Astrocyte (in vitro differentiated cells and primary cell): ENCODE measurements at places on chromosomes 1 and 21. TPM values are rescaled to one million over a fixed set of nuclear protein-coding genes. Genes with fewer than 3 reads are reported as not detected.

PROX1 gene
- 1.9 and 4.8 TPM in 2 replicates for total RNA-seq

CTTNBP2NL gene
- total RNA-seq: 83.0 and 91.9 TPM in 2 replicates

FCRL4 gene
- total RNA-seq: 0.48 TPM in 1 of 2 replicates, not detected in the other

DNA sequence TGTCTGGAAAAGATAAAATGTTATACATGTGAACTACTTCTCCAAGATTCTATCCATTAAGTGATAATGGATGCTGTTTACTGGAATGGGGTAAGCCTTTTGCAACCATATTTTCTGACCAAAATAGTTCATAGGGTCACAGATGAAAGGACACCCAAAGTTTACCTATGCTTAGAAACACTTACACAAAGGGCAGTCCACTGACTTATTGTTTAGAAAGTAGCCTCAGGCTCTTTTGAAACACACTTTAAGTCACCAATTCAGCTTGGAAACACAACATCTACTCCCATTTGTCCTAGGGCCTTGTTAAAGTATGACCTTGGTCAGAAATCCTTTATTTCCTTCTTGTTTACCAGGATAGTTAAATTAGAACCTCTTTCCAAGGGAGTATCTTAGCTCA, 28.7 kb upstream of the VTCN1 start:
- no peak overlapping the region for H3K27ac ChIP-seq
- no peak for DNase-seq
- H3K36me3 ChIP-seq: no peaks in the 10 kb centered on the region
- no peak overlapping the region for H3K4me3 ChIP-seq

RNU1-3 gene
- 1,356 and 1,553 TPM in 2 replicates for total RNA-seq

- no peaks in the 10 kb centered on the region for H3K4me1 ChIP-seq
- H3K27ac ChIP-seq: no peak overlapping the region
- DNase-seq: no peak
- H3K27me3 ChIP-seq: no peaks in the 10 kb centered on the region
- H3K36me3 ChIP-seq: no peaks in the 10 kb centered on the region
- no peak overlapping the region for H3K4me3 ChIP-seq
Observed at GRCh38 chr1:4786055-4786454, 131.6 kb downstream of the AJAP1 start.

BSND gene
- not detected in 2 replicates for total RNA-seq

TRAF3IP3 gene
- not detected in 2 replicates for total RNA-seq

DNA sequence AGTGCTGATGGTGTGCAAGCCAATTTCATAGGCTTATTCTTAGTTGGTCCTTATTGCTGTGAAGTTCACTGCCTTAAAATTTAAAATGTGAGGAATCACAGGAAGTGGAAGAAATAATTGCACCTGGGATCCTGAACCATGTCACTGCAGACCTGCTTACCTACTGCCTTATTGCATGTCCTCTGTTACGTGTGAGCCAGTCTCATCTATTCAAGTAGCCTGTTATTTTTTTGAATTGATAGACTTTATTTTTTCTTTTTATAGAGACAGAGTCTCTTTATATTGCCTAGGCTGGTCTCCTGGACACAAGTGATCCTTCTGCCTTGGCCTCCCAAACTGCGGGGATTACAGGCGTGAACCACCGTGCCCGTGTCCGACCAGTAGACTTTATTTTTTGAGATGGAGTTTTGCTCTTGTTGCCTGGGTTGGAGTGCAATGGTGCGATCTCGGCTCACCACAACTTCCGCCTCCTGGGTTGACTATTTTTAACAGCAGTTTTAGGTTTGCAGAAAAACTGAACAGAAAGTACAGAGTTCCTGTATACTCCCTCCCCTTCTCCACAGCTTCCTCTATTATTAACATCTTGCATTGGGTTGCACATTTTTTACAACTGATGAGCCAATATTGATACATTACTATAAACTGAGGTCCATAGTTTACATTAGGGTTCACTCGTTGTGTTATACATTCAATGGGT, 14.0 kb upstream of the DISC1 start:
- H3K36me3 ChIP-seq: no peaks in the 10 kb centered on the region
- H3K27ac ChIP-seq: no peak overlapping the region
- H3K4me1 ChIP-seq: no peaks in the 10 kb centered on the region
- no peak for DNase-seq
- H3K4me3 ChIP-seq: no peak overlapping the region

RPE65 gene
- 0.27 and 0.91 TPM in 2 replicates for total RNA-seq

GRCh38 chr1:4797429-4797828, 143.0 kb downstream of the AJAP1 start:
- H3K4me1 ChIP-seq: no peaks in the 10 kb centered on the region
- H3K4me3 ChIP-seq: no peak overlapping the region

GRCh38 chr1:234186037-234186688, 187.1 kb upstream of the COA6 start:
- no peaks in the 10 kb centered on the region for H3K27me3 ChIP-seq
- peak; percentile 97 for DNase-seq
- H3K36me3 ChIP-seq: no peaks in the 10 kb centered on the region
- H3K4me1 ChIP-seq: peaks cover 13% of the 10 kb centered on the region
- H3K4me3 ChIP-seq: no peak overlapping the region

GRCh38 chr21:36419996-36420395, 34.8 kb downstream of the CHAF1B start:
- no peaks in the 10 kb centered on the region for H3K27me3 ChIP-seq
- no peak overlapping the region for H3K4me3 ChIP-seq
- peak; percentile 81 for DNase-seq
- H3K4me1 ChIP-seq: peaks cover 6% of the 10 kb centered on the region
- H3K36me3 ChIP-seq: peaks cover 5% of the 10 kb centered on the region
- no peak overlapping the region for H3K27ac ChIP-seq

DNA sequence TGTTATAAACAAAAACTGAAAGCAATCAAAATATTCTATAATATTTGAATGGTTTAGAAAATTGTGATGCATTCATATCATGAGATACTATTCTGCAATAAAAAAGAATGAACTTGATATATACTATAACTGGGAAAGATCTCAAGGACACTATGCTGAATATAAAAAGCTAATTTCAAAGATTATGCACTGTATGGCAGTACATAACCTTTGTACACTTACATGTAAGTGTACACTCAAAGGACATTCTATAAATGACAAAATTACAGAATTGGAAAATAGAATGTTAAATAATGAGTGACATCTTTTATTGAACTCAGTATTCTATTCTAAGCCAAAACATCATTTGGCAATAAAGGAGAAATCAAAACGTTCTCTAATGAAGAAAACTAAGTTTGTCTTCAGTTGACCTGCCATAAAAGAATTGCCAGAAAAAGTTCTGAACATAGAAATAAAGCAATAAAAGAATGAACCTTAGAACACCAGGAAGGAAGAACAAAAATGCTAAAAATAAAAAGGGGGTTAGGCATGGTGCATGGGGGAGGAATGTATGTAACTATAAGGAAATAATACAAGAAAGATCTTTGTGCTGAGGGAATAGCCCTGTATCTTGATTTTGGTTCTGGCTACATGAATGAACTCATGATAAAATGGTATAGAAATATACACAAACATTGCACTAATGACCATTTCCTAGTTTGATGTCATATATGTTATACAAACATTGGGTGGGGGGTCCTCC, 519.7 kb downstream of the NEGR1 start:
- no peak overlapping the region for H3K4me3 ChIP-seq
- H3K27ac ChIP-seq: no peak overlapping the region
- no peaks in the 10 kb centered on the region for H3K36me3 ChIP-seq
- H3K27me3 ChIP-seq: no peaks in the 10 kb centered on the region
- no peaks in the 10 kb centered on the region for H3K4me1 ChIP-seq

DNA sequence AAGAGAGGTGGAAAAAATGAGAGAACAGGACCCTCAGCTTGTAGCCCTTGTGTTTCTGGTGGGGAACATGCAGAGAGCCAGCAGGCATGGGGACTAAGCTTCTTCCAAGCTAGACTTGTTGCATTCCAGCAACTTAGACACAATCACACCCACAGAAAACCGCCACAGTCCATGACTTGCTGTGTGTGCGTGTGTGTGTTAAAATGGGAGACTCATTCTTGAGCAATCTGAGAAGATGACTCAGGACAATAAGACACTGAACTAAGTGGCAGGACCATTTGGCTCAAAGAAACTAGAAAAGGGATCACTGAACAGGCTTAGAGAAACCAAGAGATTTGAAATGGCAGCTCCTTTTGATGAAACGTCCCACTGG, 78.0 kb downstream of the HLX start:
- peak; percentile 98 for DNase-seq
- H3K27ac ChIP-seq: peak overlapping the region; percentile 78
- H3K4me1 ChIP-seq: peaks cover 11% of the 10 kb centered on the region
- no peaks in the 10 kb centered on the region for H3K27me3 ChIP-seq

DNA sequence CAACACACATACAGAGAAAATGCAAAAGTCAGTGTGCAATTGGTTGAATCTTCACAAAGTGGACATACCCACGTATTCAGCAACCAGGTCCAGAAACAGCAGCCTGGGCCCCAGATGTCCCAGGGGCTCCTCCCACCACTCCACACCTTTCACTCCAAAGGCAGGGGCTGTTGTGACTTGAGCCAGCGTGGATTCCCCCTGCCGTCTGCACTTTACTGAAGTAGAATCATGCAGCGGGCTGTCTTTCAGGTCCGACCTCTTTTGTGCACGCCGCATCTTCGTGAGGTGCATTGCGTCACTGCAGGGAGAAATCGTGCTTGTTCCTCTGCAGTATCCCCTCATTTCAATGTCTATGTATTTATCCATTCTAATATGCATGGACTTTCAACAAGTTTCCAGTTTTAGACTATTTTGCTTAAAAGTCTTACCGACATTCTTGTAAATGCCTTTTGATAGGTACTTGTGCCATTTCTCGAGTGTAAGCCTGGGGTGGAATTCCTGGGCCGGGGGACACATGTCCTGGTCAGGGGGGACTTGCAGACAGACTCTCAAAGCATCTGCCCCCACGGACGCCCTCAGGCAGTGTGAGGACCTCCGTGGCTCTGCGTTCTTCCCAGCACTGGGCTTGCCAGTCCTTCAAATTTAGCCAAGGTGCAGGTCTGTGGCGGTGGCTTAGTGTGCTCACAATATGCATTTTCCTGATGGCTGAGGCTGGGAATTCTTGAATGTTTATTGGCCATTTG, 29.3 kb upstream of the ACTRT2 start:
- DNase-seq: no peak
- no peaks in the 10 kb centered on the region for H3K27me3 ChIP-seq
- H3K4me3 ChIP-seq: no peak overlapping the region
- H3K27ac ChIP-seq: no peak overlapping the region
- no peaks in the 10 kb centered on the region for H3K4me1 ChIP-seq

DNA sequence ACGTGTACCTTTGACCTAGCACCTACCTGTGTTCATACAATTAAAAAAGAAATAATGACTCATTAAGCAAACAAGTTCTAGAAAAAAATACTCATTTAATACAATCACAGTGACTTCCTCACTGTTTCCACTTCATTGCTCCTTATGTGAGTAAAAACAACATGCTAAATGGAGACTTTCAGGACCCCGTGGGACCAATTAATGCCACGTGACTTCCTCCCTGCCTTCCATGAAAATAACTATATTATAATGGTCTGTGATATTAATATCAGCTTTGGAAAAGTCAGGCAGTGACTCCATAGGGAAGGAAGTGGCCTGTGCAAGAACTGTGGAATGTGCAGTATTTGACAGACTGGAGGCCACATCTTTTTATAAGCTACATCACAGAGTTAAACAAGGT, 337.8 kb downstream of the HLX start:
- H3K27me3 ChIP-seq: no peaks in the 10 kb centered on the region
- DNase-seq: no peak
- H3K27ac ChIP-seq: no peak overlapping the region
- no peak overlapping the region for H3K4me3 ChIP-seq

- H3K4me1 ChIP-seq: no peaks in the 10 kb centered on the region
- H3K36me3 ChIP-seq: no peaks in the 10 kb centered on the region
- no peak overlapping the region for H3K27ac ChIP-seq
Observed at GRCh38 chr1:209156991-209157390, 426.5 kb upstream of the CAMK1G start.

DNA sequence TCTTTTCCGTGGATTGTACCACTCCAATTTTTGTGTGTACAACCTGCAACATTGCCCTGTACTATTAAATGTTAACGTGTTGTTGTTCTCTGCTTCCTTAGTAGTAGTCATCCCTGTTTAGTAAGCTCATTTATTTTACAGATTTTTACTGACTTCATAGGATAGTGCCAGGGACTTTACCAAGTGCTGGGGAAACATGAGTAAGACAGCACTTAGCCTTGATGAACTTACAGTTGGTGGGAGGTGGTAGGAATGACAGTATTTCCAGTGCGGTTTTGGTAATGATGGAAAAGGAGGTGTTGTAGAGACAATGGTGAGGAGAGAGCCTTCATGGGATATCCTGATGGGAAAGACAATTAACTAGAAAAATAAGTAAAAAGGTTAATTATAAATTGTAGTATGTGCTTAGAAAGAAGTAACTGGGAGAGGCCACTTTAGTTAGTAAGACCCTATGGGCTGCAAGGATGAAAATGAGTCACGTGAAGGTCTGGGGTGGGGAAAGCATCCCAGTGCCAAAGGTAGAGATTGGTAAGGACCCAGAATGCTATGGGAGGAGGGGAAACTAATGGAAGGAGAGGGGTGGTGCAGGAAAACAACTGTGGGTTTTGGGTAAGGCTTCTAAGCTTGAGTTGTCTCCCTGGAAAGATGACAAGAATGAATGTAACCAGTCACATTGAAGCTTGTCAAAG, 1.7 kb downstream of the RLF start:
- peaks cover 12% of the 10 kb centered on the region for H3K4me1 ChIP-seq
- peak; percentile 57 for DNase-seq
- peak overlapping the region; percentile 98 for H3K4me3 ChIP-seq
- H3K27ac ChIP-seq: no peak overlapping the region

PRKCZ gene
- total RNA-seq: 28.6 and 32.6 TPM in 2 replicates

DNA sequence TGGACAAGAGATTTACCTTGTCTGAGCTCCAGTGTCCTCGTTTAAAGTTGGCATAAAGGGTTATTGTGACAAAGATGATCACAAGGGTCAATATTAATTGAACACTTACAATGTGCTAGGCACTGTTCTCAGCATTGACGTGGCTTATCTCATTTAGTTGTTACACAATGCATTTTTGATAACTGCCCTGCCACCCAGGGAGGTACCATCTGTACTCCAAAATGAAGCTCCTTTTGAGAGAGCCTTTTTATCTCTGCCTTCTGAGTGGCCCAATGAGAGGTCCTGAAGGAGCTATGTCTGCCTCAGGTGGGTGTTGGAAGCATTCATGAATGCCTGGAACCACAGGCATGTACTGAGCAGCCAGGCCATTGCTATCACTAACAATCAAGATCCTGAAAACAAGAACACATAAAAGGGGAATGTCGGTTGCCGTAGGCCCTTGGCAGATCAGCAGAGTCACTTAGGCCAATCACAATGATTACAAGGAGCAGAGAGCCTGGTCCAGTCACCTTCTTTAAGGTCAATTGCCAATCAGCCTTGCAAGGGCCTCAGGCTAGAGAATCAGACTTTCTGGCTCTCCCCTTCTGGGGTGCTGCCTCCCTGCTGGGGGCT, 78.5 kb downstream of the NMNAT2 start:
- no peak overlapping the region for H3K4me3 ChIP-seq
- no peaks in the 10 kb centered on the region for H3K4me1 ChIP-seq
- peaks cover 2% of the 10 kb centered on the region for H3K27me3 ChIP-seq
- no peaks in the 10 kb centered on the region for H3K36me3 ChIP-seq
- no peak overlapping the region for H3K27ac ChIP-seq

- no peaks in the 10 kb centered on the region for H3K27me3 ChIP-seq
- no peak overlapping the region for H3K4me3 ChIP-seq
- no peak for DNase-seq
- H3K27ac ChIP-seq: no peak overlapping the region
- no peaks in the 10 kb centered on the region for H3K36me3 ChIP-seq
- peaks cover 17% of the 10 kb centered on the region for H3K4me1 ChIP-seq
Observed at GRCh38 chr1:244269169-244269568, 182.5 kb downstream of the ADSS2 start.
